ENCODE measurements at places on chromosomes 11 and 22.

DNA sequence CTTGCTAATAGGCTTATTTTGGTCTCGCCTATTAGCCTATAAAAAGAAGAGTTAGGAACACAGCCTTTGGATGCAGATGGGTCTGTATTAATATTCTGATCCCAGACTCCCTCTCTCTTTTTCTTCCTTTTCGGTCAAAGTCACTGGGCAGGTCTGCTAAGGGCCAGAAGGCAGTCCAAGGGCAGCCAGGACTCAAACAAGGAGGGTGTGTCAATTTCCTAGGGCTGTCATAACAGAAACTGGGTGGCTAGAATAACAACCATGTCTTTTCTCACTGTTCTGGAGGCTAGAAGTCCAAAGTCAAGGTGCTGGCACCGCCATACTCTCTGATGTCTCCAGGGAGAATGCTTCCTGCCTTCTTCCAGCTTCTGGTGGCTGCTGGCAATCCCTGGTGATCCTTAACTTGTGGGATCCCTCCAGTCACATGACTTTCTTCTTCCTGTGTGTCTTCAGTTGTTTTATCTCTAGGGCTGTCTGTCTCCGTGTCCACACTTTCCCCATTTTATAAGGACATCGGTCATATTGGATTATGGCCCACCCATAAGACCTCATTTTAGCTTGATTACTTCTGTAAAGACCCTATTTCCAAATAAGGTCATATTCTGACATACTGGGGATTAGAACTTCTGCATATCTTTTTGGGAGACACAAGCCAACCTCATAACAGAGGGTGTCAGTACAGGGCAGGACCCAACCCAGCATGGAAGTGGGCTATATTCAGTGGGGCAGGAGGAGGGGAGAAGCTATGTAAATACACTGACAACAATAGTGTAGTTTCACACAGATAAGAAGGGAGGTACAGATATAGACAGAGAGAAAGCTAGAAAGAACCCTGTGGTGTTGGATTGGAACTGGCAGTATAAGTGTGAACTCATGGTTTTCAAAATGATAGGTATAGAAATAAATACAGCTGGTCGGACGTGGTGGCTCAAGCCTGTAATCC, 5.9 kb upstream of the CSF2RB start:
- no peak for DNase-seq

DNA sequence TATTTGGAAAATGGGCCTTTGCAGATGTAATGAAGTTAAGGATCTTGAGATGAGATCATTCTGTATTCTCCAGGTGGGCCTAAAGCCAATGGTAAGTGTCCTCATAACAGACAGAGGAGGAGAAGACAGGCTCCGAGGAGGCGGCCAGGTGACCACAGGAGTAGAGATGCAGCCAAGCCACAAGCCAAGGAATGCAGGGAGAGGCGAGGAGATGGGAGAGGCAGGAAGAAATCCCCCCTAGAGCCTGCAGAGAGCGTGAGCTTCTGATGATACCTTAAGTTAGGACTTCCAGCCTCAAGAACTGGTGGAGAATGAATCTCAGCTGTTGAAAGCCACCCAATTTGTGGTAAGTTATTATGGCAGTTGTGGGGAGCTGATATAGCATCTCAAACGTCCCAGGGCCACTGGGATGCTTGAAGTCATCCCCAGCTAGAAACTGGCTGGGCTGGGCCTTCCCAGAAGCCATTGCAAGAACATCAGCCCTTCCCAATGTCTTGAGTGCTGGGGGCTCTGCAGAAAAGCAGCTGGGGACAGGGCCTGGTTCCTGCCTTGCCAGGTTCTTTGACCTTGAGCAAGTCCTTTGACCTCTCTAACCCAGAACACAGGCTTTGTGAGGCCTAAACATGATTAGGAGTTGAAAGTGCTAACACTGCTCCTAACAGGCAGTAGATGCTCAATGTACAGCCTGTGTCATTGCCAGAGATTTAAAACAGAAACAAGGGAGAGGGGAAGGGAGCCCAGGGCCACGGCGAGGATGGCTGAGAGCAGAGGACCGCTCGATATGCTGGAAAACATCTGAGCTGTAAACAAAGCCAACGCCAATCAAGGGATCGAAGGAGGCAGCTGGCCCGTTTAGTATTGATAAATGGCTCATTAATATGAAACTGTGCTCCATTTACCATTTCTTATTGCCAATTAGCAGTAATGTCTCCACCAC, 632.3 kb downstream of the TBC1D22A start:
- no peak for DNase-seq

DNA sequence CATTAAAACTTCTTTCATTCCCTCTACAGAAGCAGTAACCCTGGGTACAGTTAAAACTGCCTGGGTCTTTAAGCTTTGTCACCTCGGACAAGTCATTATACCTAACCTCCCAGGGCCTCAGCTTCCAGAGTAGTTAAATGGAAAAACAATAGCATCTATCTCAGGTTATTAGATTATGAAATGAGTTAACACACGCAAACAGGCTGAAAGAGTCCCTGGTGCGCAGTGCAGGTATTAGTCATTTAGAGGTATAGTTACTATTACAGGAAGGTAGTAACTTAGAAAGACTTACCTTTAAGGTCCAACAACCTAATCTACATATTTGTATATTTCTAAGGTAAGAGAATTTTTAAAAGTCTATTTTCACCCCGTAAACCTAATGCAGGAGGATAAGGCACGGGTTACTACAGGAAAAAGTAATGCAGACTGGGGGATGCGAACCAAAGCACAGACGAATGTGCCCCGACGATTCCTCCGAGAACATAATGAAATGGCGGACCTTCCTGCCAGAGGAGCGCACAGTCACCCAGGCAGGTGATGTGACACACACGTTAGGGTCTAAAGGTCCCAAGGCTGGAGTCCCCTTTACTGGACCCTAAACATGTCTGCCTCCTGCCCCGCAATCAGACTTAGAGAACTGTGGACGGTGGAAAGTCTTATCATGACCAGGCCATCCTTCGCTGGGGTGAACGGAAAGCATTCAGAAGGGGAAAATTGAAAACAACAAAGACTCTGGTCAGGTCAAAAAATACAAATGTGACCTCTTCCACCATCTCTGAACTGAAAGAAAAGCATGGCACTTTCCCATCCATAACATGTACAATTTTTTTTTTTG, 1.3 kb downstream of the NAP1L4 start:
- no peak for DNase-seq

DNA sequence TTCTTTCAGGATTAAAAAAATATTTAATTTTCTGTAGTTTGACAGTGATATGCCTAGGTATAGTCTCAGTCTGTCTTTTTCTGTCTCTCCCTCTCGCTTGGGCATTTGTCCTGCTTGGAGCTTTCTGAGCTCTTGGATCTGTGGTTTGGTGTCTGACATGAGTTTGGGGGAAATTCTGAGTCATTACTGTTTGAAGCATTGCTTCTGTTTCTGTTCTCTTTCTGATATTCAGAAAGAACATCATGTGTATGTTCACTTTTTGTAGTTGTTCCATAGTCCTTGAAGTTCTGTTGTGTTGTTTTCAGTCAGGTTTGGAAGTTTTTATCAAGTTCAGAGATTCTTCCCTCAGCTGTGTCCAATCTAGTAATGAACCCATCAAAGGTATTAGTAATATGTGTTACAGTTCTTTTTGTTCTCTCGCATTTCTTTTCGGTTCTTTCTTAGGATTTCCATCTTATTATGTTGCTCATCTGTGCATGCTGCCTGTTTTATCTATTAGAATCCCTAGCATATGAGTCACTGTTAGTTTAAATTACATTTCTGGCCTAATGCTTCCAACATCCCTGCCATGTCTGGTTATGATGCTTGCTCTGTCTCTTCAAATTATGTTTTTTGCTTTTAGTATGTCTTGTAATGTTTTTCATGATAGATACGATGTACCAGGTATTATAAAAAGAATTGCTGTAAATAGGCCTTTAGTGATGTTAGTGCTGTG, 48.4 kb downstream of the DDX10 start:
- DNase-seq, result peak; percentile 86

- no peak for DNase-seq
Measured at GRCh38 chr11:19817870-19818269, 105.2 kb downstream of the NAV2 start.

- DNase-seq, result no peak
Measured at GRCh38 chr11:61172888-61173287, 11.7 kb upstream of the VPS37C start.

DNA sequence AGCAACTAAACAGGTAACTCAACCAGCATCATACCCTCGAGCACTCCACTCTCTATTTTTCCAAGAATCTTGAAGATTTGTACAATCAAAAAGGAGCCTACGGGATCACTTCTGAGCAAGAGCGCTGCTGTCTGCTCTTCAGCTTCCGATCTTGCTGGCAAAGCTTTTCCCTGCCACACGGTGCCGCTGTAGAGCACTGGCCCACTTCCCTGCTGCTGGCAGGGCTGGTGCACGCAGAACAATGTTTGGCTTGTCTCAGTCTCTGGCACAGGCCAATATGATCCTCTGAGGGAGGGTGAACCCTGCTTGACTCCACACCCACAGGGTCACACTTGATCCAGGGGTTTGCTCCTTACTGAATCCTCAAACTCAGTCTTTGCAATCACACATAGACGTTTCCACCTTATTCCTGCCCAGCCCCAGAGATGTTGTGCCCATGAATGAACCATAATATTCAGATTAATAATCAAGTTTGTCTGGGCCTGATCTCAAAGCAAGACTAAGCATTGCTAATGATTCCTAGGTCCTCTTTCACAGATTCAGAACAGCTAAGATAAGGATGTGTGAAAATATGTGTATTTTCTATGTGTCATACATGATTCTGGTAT, 536.6 kb downstream of the SOX6 start:
- peak; percentile 62 for DNase-seq

DNA sequence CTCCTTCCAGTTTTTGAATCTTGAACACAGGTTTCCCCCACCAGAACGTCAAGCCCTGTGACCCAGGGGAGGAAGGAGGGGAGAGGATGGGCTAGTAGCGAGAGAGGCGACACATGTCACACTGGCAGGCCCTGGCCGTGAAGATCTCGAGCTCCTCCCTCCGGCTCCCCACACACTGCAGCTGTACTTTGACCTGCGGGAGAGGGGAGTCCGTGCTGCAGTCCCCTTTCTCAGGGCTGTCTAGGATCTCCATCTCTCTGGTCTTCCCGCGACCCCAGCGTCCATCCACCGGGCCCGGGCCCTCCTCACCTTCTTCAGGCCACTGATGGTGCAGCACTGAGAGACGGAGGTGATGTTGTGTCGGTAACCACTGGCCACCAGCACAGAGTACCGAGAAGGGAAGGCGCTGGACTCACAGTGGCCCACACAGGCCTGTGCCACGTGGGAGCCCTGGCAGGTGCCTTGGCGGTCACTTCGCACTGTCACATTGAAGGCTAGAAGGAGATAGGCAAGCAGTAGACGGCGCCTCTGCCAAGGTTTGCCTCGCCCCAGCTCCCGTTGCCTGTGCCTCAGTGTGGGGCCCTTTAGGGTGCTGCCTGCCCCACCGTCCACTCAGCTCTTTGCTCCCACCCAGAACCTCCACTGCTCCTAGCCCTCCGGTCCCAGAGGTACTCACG, 873 bp downstream of the GPHA2 start:
- DNase-seq, result no peak

DNA sequence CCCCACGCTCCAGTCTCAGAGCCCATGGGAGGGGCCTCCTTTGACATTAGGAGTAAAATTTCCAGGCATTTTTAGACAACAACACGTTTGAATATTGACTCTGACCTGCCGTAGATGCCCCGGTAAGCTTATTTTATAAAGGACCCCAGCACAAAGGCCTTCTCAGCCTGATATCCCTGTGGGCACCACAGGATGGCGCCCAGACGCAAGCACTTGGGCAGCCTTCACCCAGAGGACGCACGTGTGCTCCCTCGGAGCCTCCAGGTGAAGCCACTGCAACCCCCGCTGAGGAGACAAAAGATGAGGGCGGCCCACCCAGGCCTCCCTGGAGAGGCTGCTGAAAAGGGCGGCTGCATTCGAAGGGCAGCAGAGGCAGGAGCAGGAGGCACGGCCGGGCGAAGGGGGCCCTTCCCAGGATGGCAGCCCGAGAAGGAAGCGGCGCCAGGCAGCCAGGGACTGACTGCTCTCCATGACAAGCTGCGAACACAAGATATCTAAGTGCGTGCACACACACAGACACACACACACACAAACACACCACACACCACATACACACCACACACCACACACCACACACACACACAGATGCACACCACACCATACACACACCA, 15.2 kb upstream of the TH start:
- peak; percentile 25 for DNase-seq

DNA sequence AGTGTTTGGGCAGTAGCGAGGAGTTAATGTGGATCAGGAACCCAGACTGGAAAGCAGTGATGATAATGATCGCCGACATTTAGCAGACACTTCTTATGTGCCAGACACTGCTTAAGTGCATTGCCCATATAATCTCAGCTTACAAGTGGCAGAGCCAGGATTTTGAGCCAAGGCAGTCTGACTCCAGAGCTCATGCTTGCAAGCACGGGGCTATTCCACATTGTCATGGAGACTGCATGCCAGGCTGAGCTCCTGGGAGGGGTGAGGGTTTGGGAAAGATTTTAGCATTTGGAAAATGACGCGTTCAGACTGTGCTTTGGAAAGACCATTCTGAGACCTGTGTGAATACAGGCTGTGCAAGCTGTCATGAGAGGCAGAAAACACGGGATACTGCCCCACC, 302.7 kb downstream of the DDX10 start:
- DNase-seq, result no peak

DNA sequence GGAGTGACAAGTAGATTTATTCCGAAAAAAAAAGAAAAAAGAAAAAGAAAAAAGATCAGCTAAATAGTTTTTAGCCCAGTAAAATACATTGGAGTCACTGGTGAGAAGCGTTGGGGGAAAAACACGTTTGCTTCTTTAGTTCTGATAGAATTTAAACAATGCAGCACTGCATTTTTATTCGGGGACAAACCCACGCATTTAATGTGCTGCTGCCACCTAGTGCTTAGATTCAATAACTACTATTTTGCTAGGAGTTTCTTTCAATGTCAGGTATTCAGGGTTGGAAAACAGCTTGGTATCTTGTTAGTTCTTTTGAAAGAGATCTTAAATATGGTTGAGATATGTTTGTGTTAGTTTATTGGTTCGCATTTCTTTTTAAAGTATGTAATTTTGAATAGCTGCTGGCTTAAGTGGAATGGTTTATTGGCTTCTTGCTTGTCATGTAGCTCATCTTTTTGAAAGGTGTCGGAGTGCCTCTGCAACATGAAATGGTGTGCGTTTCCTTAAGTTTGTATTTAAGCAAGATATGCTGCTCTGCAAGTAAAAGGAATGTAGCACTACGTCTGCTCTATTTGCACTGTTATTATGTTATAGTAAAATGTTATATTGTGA, 41.9 kb downstream of the SVIP start:
- peak; percentile 14 for DNase-seq

GRCh38 chr22:42862045-42862734, 5.1 kb upstream of the ARFGAP3 start:
- no peak for DNase-seq

DNA sequence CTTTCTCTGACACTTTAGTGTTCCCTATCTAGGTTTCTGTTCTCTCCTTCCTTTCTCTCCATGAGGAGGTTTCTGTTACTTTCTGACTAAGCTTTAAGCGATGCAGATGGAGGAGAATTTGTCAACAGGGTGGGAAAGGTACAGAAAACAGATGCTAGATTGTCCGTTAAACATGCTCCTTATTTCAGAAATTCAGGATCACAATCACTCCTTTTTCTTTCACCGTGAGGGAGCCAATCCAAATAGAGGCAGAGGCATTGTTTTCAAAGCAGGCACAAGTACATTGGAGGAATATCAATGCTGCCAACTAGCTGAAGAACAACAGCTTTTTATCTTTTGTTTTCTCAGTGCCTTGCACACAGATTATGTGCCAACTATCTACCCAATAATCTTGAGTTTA, 215.7 kb upstream of the FOLH1 start:
- no peak for DNase-seq

GRCh38 chr22:38718414-38718813, 12.7 kb downstream of the GTPBP1 start:
- no peak for DNase-seq
